ENCODE measurements at places on chromosomes 2 and 18. TPM values are rescaled to one million over a fixed set of nuclear protein-coding genes. Genes with fewer than 3 reads are reported as not detected.

ITPRIPL1 gene
- total RNA-seq: 4.6 TPM

DNAH6 gene
- 0.25 TPM for total RNA-seq

HOXD13 gene
- not detected for total RNA-seq

TSPYL6 gene
- total RNA-seq: not detected

ITM2C gene
- total RNA-seq: 8.4 TPM

PFN4 gene
- 0.93 TPM for total RNA-seq

RGPD4 gene
- 0.09 TPM for total RNA-seq

AMER3 gene
- total RNA-seq: not detected

AGXT gene
- total RNA-seq: not detected

- H3K36me3 ChIP-seq: no peaks in the 10 kb centered on the region
- no peak for DNase-seq
- H3K4me3 ChIP-seq: no peak overlapping the region
- H3K27ac ChIP-seq: no peak overlapping the region
- peaks cover 22% of the 10 kb centered on the region for H3K4me1 ChIP-seq
- no peaks in the 10 kb centered on the region for H3K27me3 ChIP-seq
Measured at GRCh38 chr2:241555711-241556110, 2.8 kb upstream of the BOK start.

DNA sequence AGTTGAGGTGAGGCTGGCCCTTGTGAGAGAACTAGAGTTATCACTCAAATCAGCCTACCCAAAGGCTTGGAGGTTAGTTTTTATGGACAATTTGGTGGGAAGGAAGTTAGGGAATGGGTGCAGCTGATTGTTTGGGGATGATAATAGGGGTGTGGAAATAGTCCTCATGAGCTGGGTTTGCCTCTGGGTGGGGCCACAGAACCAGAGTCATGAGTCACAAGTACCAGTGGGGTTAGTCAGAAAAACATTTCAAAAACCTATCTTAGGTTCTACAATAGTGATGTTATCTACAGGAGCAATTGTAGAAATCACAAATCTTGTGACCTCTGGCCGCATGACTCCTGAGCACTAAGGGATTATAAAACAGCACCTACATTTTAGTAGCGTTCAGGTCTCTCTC is 630.1 kb upstream of the PIK3C3 start:
- no peaks in the 10 kb centered on the region for H3K36me3 ChIP-seq
- H3K27me3 ChIP-seq: no peaks in the 10 kb centered on the region
- peaks cover 8% of the 10 kb centered on the region for H3K4me1 ChIP-seq
- H3K27ac ChIP-seq: no peak overlapping the region
- no peak for DNase-seq
- no peak overlapping the region for H3K4me3 ChIP-seq

GRCh38 chr2:217945530-217945929 is 57.3 kb downstream of the TNS1 start:
- no peaks in the 10 kb centered on the region for H3K36me3 ChIP-seq
- H3K27ac ChIP-seq: no peak overlapping the region
- no peak overlapping the region for H3K4me3 ChIP-seq
- no peak for DNase-seq
- no peaks in the 10 kb centered on the region for H3K27me3 ChIP-seq
- peaks cover 5% of the 10 kb centered on the region for H3K4me1 ChIP-seq

- H3K4me1 ChIP-seq: peaks cover 12% of the 10 kb centered on the region
- H3K36me3 ChIP-seq: no peaks in the 10 kb centered on the region
- H3K27ac ChIP-seq: no peak overlapping the region
- no peak overlapping the region for H3K4me3 ChIP-seq
- no peak for DNase-seq
Measured at GRCh38 chr18:57921708-57922107, 118.6 kb upstream of the ATP8B1 start.

DNA sequence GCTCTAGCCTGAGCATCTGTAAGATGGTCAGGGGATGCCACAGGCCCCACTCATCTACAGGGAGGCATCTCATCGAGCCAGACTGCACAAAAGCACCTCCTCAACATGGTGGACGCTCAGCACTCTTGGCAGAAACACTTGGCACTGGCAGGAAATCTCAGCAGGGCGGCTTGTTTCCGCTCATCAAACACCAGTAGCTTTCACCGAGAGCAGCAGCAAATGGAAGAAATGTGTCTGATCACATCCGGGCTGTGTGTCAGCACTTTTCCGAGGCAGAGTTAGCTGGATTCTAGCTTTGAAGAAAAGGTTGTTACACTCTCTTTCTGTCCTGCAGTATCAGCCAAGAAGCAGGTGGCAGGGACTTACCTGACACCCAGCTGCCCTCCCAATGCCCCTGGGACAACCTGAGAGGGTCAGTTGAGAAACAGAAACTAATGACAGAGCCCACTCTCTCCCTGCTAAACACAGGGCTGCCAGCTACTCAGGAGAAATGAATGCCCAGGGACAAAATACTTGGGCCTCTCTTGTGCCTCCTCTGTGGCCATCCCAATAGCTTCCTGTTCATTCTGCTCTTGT is 68.9 kb upstream of the FZD7 start:
- H3K4me3 ChIP-seq: no peak overlapping the region
- no peak for DNase-seq
- H3K27me3 ChIP-seq: peaks cover 5% of the 10 kb centered on the region
- H3K27ac ChIP-seq: no peak overlapping the region
- H3K36me3 ChIP-seq: no peaks in the 10 kb centered on the region

GRCh38 chr2:7986431-7986830 is 695.4 kb upstream of the ID2 start:
- no peaks in the 10 kb centered on the region for H3K4me1 ChIP-seq
- no peaks in the 10 kb centered on the region for H3K27me3 ChIP-seq
- no peak overlapping the region for H3K27ac ChIP-seq
- no peaks in the 10 kb centered on the region for H3K36me3 ChIP-seq
- DNase-seq: no peak

DNA sequence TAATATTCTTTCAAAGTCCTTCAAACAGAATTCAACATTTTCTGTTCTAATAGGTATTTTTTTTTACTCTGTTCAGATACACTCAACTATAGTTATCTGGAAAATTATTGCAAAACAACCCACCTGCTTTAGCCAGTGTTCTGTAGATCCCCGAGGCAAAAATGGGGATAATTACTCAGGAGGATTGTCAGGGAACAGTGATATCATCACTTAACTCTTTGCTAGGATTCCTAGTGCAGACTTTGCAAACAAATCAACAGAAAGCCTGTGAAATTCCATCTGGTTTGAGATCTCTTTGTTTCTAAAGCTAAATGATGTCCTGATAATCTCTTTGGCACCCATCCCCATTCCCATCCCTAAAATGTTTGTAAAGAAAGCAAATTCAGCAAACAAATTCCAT is 413.6 kb upstream of the MEIS1 start:
- DNase-seq: no peak
- H3K27me3 ChIP-seq: no peaks in the 10 kb centered on the region
- H3K4me3 ChIP-seq: no peak overlapping the region
- no peak overlapping the region for H3K27ac ChIP-seq
- no peaks in the 10 kb centered on the region for H3K4me1 ChIP-seq

DNA sequence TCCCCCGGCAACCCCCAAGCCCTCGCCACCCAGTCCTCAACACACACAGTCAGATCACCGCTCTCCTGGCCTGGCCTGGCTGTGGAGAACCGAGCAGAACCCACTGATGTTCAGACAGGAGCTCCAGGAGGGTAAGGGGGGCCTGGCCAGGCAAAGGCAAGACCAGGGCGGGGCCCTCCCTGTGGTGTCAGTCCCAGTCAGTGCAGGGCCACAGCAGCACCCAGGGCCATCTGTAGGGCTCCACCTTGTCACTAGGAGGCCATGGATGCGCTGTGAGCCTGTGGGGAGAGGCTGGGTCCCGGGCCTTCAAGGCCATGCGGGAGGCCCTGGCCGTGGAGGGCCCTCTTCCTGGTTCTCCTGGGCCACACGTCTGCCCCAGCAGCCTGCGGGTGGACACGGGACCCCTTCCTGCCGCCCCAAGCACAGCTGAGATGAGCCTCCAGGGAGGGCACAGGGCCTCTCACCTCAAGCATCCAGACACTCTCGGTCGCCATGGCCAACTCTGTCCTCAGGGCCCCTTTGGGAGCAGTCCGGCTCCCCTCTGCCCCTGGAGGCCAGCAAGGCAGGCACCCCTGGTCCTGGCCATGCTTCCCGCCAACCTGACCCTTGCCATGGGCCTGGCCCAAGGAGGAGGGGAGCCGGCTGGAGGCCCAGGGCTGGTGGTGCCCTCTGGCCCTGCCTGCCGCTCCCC is 2.0 kb downstream of the ANO7 start:
- H3K36me3 ChIP-seq: no peaks in the 10 kb centered on the region
- H3K4me3 ChIP-seq: no peak overlapping the region

DNA sequence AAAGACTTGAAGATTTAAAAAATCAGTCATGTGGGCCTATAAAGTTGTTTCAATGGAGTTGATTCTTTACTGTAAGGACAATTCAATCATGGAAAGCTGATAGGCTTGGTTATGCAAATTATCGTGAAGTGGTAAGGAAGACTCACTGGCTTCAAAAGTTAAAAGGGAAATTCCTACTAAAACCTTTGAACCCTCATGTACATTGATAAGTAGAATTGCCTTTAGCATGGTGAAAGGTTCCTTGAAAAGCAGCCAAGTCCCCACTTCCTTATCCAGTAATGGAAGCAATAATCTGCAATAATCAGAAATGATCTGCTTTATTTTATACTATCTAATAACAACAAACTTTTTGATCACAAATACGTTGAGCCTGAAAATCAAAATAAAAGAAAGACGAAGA is 14.4 kb upstream of the CCL20 start:
- H3K27ac ChIP-seq: no peak overlapping the region
- peaks cover 2% of the 10 kb centered on the region for H3K4me1 ChIP-seq
- DNase-seq: peak; percentile 26
- H3K27me3 ChIP-seq: no peaks in the 10 kb centered on the region
- no peak overlapping the region for H3K4me3 ChIP-seq
- no peaks in the 10 kb centered on the region for H3K36me3 ChIP-seq

DNA sequence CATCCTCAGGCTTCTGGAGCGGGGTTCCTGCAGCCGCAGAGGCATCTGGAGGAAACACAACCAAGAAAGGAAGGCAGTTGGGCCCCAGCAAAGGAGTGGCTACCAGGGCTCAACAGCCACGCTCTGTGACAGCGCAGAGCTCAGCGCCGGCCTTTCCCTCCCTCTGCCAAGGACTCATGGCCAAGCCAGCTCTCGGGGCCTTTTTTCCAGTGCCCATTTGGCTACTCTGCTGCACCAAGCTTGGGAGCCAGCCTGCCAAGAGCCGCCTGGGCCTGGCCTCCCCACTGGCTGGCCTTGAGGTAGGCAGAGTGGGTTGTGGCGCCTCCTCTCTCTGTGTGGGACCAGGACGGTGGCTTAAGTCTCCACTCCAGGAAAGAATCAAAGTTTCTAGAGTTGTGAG is 7.2 kb upstream of the CCDC74A start:
- no peak for DNase-seq
- no peaks in the 10 kb centered on the region for H3K4me1 ChIP-seq
- peaks cover 5% of the 10 kb centered on the region for H3K36me3 ChIP-seq
- H3K27ac ChIP-seq: no peak overlapping the region

- no peaks in the 10 kb centered on the region for H3K27me3 ChIP-seq
- no peaks in the 10 kb centered on the region for H3K4me1 ChIP-seq
- no peak overlapping the region for H3K27ac ChIP-seq
- no peaks in the 10 kb centered on the region for H3K36me3 ChIP-seq
Measured at GRCh38 chr2:128797937-128798336, 479.3 kb upstream of the HS6ST1 start.

GRCh38 chr2:152376968-152377367 is 42.0 kb downstream of the FMNL2 start:
- H3K27ac ChIP-seq: no peak overlapping the region
- peak; percentile 31 for DNase-seq
- H3K27me3 ChIP-seq: no peaks in the 10 kb centered on the region
- no peak overlapping the region for H3K4me3 ChIP-seq

DNA sequence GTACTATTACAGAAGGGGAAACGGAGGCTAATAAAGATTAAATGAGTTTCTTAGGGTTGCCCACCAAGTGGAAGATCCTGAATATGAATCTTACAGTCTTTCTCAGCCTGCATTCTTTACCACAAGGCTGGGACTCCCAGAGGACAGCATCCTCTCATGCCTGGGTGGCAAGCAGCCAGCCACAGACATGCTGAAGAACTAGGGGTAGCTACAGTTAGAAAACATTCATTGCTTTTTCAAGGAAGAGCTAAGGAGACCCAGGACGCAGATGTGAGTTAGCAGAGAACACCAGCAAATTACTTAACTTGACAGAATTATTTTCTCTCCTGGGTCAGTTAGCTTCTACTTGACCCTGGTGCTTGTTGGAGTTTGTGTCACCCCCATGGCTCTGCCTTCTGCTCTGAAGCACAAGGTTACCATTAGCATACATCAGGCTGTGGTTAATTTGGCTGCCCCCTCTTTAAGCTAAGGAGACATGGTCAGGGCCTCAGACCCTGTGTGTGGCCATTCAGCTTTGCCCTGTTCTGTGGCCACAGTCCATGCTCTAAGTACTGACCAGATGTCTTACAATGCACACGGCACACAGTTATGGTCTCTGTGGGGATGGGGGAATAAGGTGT is 132.3 kb upstream of the TNP1 start:
- no peak for DNase-seq
- H3K4me3 ChIP-seq: no peak overlapping the region
- no peak overlapping the region for H3K27ac ChIP-seq
- H3K36me3 ChIP-seq: no peaks in the 10 kb centered on the region
- H3K27me3 ChIP-seq: peaks cover 2% of the 10 kb centered on the region

DNA sequence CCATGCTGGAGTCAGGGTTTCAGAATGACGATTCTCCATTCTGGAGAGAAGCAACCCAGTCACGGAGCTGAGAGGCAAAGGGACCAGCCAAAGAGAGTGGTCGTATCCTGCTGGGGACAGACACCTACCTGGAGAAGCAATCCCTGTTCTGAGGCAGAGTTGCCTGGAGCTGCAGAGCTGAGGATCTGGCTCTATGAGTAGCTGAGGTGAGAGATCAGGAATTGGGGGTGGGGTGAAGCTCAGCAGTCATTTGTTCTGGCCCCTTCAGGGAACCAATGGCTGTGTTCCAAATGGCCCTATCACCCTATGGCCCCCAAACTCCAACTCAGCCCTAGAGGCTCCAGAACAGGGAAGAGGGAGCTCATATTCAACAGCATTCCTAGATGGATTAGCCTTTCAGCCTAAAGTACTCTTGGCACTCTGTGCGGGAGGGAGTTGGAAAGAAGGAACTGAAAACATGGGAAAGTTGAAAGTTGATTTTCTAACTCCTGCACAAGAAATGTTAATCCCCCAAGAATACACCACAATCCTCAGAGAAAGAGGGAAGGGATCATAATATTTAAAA is 3.3 kb upstream of the ATRAID start:
- H3K27me3 ChIP-seq: no peaks in the 10 kb centered on the region
- H3K4me1 ChIP-seq: peaks cover 13% of the 10 kb centered on the region
- H3K27ac ChIP-seq: no peak overlapping the region
- no peak overlapping the region for H3K4me3 ChIP-seq
- DNase-seq: no peak

- no peak overlapping the region for H3K27ac ChIP-seq
- peaks cover 5% of the 10 kb centered on the region for H3K4me1 ChIP-seq
- H3K27me3 ChIP-seq: no peaks in the 10 kb centered on the region
- no peaks in the 10 kb centered on the region for H3K36me3 ChIP-seq
- DNase-seq: no peak
- peak overlapping the region; percentile 84 for H3K4me3 ChIP-seq
Measured at GRCh38 chr18:710418-711300, 1.8 kb downstream of the ENOSF1 start.
